ENCODE measurements at places on chromosomes 5 and 9.

GRCh38 chr5:68288707-68289134 lies 73.2 kb downstream of the PIK3R1 start:
- DNase-seq: no peak

- no peak for DNase-seq
These were observed 55.9 kb downstream of the TMC1 start for GRCh38 chr9:72577212-72577753.

DNA sequence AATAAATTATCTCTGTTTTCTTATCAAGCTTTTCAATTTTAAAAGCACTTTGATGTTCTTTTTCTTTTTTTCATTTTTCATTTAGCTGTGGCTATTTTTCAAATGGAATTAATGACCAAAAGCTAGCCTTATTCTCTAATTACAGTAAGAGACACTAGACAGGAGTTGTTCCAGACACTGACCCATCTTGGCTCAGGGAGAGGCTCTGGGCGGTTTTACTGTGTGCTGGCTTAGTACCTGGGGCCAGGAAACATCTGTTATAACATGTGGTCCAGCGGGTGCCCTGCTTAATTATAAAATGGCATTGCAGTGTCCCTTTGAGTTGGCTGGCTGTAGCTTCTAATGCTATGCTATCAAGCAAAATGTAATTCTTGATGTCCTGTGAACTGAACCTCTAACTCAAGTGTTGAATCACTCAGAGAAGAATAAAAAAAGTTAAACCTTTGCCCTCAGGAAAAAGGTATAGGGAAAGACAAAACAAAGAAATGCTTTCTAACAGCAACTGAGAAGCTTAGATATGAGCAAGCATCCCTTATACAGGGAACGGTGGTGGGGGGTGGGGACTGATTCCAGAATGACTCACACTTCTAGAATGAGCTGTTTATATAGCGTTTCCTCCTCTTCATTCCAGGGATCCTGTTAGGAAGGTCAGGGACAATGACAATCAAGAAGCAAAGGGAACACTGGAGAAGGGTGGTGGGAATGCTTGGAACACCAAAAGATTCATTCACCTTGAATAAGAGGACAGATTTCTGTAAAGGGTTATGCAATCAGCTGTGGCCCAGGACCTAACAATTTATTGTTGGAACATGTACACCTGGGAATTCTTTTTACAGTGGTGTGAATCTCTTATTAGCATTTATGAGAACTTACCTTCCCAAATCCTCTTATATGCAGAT lies 58.7 kb upstream of the NFIB start:
- no peak for DNase-seq

DNA sequence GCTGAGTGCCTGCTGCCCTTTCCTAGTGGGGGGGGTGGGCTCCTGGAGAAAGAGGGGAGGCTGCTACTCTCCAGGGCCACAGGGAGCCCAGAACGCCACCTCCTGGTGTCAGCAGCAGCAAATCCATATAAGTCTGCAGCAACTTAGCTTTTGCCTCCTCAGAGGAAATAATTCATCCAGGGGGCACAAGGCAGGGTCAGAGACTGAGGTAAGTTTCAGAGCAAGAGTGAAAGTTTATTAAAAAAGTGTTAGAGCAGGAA lies 4.0 kb upstream of the CLPTM1L start:
- no peak for DNase-seq

DNA sequence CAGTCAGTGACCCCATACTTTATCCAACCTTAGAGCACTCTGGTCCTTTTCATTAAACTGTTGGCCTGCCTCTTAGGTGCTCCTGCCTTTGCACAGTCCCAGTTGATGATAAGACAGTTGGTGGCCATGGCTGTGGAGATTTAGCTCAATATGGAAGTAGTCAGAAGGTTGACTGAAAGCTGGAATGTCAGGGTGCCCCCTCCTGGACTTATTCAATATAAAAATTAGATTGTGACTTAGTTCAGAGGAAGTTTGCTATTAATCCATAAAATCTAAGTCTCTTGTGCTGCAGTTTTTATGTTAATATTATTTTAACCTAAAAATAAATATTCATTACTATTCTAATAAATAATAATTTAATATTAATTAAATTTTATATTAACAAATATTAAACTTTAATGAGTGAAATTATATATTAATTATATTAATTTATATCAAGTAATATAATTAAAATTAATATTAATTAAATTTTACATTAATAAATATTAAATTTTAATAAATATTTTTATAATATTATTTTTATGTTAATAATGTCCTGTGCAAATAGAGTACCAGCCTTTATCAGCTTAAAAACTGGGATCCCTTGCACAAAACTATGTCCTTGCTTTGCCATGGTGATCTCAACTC lies 77.7 kb upstream of the ADAMTSL1 start:
- DNase-seq: no peak

GRCh38 chr9:80369641-80370040 lies 797.9 kb downstream of the TLE4 start:
- DNase-seq: no peak

GRCh38 chr5:32160228-32160627 lies 13.9 kb downstream of the GOLPH3 start:
- no peak for DNase-seq

DNA sequence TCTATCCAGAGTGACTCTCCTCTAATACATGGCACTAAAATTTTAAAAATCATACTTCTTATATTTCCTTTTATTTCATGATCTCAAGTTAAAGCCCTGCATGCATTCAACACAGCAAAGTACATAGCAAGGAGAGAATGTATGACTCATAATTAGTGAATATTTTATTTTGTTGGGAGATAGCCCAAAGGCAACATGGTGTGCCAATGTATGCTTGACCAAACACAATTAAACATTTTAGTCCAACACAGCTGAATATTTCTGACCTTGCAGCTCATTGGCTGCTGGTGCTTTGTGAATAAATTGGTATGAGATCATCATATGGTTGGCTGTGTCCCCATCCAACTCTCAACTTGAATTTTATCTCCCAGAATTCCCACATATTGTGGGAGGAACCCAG lies 103.5 kb downstream of the NPR3 start:
- no peak for DNase-seq

GRCh38 chr5:24854350-24854749 lies 209.6 kb upstream of the CDH10 start:
- no peak for DNase-seq

DNA sequence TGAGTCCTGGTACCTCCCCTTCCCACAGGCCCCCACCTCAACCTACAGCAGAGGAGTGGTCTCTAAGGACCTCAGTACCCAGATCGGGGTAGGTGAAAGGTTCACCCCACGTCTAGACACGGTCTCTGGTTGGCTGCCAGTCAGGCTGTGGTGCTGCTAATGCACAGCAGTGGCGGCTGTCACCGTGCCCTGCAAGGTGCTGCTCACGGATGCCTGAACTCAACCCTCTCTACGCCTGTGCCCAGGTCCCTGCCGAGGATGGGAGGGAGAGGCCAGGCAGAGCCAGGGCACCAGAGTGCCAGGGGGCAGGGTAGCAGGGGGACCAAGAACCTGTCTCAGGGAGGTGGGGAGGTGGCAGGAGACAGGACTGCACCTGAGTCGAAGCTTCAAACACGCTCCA lies 14.3 kb downstream of the IER5L start:
- no peak for DNase-seq

- DNase-seq: no peak
These were observed 12.3 kb downstream of the GAPT start for GRCh38 chr5:58503390-58504046.

- DNase-seq: no peak
These were observed 44.7 kb downstream of the LRSAM1 start for GRCh38 chr9:127495884-127496555.

DNA sequence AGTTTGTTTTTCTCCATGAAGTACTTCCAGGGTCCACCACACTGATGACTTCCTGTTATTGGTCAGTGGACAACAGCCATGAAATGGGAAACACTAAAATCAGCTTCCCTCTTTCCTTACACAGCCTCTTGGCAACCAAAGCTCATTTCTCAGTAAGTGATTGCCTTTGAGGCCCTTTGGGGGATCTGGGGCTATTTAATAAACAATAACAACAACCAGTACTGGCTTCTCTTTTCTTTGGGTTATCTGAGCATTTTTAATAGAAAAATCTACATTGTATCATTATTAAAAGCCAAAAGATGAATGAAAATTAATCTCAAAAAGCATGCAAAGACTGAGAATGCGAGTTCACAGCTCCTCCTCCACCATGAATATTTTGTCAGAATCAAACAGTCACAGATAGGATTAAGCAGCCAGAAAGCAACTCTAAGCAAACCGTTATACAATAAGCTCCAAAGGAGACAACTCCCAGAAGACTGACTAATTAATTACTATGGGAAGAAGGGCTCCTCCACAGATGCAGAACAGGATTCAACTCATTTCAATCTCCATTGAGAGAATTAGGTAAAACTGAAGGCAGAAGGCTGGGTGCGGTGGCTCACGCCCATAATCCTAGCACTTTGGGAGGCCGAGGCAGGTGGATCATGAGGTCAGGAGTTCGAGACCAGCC lies 68.3 kb downstream of the SERINC5 start:
- no peak for DNase-seq

DNA sequence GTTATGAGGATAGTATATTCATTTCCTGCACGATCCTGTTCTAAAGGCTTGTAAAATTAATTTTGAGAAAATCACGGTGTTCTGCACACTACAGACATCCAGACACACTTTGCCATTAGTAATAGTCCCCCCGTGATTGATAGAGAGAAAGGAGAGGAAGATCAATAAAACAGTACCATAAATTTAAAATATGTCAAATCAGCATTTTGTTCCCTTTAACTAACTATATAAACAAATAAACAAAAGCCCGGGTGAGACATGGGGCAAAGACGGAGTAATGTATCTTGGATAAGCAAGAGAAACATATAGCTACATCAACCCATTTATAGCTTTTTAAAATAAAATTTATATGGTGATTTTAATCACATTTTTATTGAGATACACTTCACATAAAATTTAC lies 10.6 kb upstream of the CER1 start:
- DNase-seq: no peak

DNA sequence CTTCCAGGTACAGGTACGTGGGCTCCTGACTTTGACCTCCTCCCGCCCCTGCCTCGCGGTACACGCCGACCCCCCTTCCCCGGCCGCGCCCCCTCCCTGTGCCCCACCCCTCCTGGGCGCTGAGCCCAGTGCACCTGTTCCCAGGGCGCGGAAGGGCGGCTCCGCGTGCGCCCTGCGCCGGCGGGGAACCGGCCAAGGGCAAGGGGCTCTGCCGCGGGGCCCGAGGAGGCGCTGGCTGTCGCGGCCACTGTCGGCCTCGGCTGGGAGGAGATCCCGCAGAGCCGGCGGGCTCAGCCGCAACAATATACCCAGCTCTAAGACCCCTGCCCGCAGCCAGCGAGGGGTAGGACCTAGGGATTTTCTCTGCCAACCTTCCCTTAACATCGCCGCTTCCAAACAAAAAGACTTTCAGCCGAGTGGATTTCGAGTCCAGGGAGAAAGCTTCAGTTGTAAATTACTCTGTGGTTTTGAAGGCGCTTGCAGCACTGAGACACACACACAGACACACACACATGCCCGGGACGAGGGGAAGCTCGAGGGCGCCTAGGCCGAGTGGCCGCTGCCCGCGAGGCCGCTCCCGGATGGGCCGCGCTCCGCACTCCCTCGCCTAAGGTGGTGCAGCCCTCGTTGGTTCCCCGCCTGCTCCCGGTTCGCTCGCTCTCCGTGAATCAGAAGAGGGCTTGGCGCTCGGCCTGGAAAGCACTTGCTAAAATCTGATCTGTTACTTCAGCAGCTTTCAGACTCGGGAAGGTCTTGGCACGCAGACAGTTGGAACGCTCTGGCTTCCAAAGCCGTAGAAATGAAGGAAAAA lies 1.2 kb downstream of the FGF18 start:
- DNase-seq: no peak

- DNase-seq: no peak
These were observed 192.7 kb upstream of the SGCD start for GRCh38 chr5:156134216-156134615.

- DNase-seq: no peak
These were observed 63.9 kb downstream of the TTC39B start for GRCh38 chr9:15243081-15243480.

- DNase-seq: no peak
These were observed 5.4 kb upstream of the RABL6 start for GRCh38 chr9:136802321-136802720.

DNA sequence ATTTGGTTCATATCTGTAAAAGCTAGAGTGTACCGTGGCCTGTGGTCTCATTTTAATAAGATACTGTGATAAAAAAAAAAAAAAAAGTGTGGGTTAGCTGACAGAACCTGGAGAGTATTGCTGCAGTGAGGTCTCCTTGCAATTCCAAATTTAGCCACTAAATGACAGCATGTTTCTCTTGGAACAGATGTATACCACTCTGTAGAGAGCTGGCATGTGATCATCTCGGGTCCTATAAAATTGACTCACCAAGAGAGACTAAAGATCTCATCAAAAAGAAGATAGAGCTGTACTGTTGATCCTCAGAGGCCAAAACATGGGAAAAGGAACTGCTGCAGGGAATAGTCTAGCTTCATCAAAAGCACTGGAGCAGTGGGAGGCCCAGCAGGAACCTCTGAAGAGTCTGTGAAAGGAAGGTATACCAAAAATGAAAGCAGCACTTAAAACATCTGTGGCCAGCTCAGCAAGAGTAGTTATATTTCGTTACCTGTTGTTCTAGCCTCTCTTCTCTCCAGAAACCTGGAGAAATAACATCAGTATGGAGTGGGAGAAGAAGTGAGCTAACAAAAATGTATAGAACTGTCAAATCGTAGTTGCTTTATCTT lies 826.8 kb downstream of the EFNA5 start:
- DNase-seq: no peak
